ENCODE measurements at places on chromosomes 3 and 15. TPM values are rescaled to one million over a fixed set of nuclear protein-coding genes. Genes with fewer than 3 reads are reported as not detected.

Gene TM4SF1
- 304 TPM for total RNA-seq

Gene PLCD1
- 11.2 TPM for total RNA-seq

Gene CHRM5
- not detected for total RNA-seq

Gene FBXO40
- not detected for total RNA-seq

Gene CPNE9
- not detected for total RNA-seq

Gene GOLGA6L4
- total RNA-seq = 0.36 TPM

Gene USP19
- total RNA-seq = 35.9 TPM

Gene FOXB1
- not detected for total RNA-seq

Gene CNTN4
- 0.14 TPM for total RNA-seq

Gene TWF2
- 189 TPM for total RNA-seq

Gene CCK
- not detected for total RNA-seq

Gene HIGD1A
- total RNA-seq = 247 TPM

Gene RBPMS2
- total RNA-seq = 0.36 TPM

Gene SIDT1
- total RNA-seq = 0.36 TPM

Gene WDR93
- not detected for total RNA-seq

Gene STXBP5L
- not detected for total RNA-seq

Gene DNAH1
- total RNA-seq = 0.51 TPM

Gene ITIH4
- total RNA-seq = 0.07 TPM

Gene CFAP161
- total RNA-seq = not detected

Gene STAB1
- total RNA-seq = 0.14 TPM

Gene SLC51B
- total RNA-seq = not detected

Gene BOC
- total RNA-seq = 1.0 TPM

Gene SPINK8
- total RNA-seq = not detected

Gene SAMMSON
- not detected for total RNA-seq

Gene DPPA2
- not detected for total RNA-seq

Gene DYNLT2B
- 19.5 TPM for total RNA-seq

Gene TMEM207
- not detected for total RNA-seq

Gene RNF123
- total RNA-seq = 19.0 TPM

Gene GASK1A
- total RNA-seq = 1.1 TPM

Gene BFSP2
- total RNA-seq = not detected

Gene PLSCR2
- not detected for total RNA-seq

Gene FOXL2
- 1.5 TPM for total RNA-seq

Gene LRRC31
- total RNA-seq = 0.14 TPM

Gene CLDN1
- total RNA-seq = 169 TPM

Gene ZNF80
- not detected for total RNA-seq

Gene CEP152
- 14.1 TPM for total RNA-seq

Gene VGLL3
- 7.9 TPM for total RNA-seq

Gene CD96
- not detected for total RNA-seq

Gene CCDC66
- total RNA-seq = 3.5 TPM

Gene ADCY5
- total RNA-seq = 2.7 TPM

Gene DRD3
- not detected for total RNA-seq

Gene P2RY14
- total RNA-seq = not detected

Gene IGDCC3
- total RNA-seq = not detected

Gene TUSC7
- not detected for total RNA-seq

Gene ERICH6
- not detected for total RNA-seq

Gene PLA2G4D
- total RNA-seq = not detected

Gene INTS14
- 40.9 TPM for total RNA-seq

Gene PAQR5
- 10.1 TPM for total RNA-seq

Gene NRG4
- total RNA-seq = not detected

Gene PCOLCE2
- total RNA-seq = 7.7 TPM

Gene CERS3
- not detected for total RNA-seq

Gene SLC28A2
- total RNA-seq = not detected

Gene PRSS50
- not detected for total RNA-seq

Gene BSN
- under 0.01 TPM for total RNA-seq

Gene DGKG
- total RNA-seq = 1.0 TPM

Gene FETUB
- 0.36 TPM for total RNA-seq

Gene SLC6A1
- total RNA-seq = not detected

Data from epithelial cell of proximal tubule (primary cell).